Stimulated activated CD4-positive, alpha-beta T cell treated with anti-CD3 and anti-CD28 coated beads, Interleukin-2, amount 100 ng/mL, for 4 hours (primary cell): ENCODE measurements at places on chromosomes 6 and 20.
A peak's percentile ranks its signal among the peaks of the same experiment; 100 is the strongest.

GRCh38 chr6:85135376-85136094 is 314.3 kb upstream of the NT5E start:
- DNase-seq, result no peak

GRCh38 chr6:775863-776262 is 82.9 kb upstream of the EXOC2 start:
- no peak for DNase-seq

DNA sequence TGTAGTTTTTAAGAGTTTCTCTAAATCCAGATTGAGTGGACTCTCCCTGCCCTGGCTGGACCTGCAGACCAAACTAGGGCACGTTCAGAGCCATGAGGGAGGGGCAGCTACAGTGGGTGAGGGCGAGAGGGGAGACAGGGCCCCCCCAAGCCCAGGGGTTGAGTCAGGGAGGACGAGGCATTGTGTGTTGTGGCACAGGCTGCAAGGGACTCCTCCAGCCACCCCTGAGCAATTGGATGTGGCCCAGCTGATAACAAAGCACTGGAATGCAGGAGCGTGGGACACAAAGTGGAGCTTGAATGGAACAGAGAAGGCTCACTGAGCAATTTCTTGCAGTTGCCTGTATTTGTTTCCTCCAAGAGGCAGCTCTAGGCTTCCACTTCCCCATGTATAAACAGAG is 43.5 kb upstream of the MYL9 start:
- DNase-seq, result no peak

GRCh38 chr6:130779658-130780033 is 47.6 kb upstream of the SMLR1 start:
- DNase-seq, result no peak

DNA sequence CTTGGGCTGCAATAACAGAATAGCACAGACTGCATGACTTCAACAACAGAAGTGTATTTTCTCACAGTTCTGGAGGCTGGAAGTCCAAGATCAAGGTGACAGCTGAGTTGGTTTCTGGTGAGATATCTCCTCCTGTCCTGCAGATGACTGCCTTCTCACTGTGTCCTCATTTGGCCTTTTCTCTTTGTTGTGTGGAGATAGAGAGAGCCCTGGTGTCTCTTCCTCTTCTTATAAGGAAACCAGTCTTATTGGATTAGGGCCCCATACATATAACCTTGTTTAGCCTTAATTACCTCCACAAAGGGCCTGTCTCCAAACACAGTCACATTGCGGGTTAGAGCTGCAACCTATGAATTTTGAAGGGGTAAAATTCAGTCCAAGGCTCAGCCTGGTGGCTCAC is 57.0 kb upstream of the BMP6 start:
- no peak for DNase-seq

- DNase-seq, result no peak
Observed at GRCh38 chr6:107491760-107492660, 2.1 kb downstream of the SOBP start.

GRCh38 chr6:168367285-168367751 is 47.7 kb upstream of the DACT2 start:
- DNase-seq, result no peak

DNA sequence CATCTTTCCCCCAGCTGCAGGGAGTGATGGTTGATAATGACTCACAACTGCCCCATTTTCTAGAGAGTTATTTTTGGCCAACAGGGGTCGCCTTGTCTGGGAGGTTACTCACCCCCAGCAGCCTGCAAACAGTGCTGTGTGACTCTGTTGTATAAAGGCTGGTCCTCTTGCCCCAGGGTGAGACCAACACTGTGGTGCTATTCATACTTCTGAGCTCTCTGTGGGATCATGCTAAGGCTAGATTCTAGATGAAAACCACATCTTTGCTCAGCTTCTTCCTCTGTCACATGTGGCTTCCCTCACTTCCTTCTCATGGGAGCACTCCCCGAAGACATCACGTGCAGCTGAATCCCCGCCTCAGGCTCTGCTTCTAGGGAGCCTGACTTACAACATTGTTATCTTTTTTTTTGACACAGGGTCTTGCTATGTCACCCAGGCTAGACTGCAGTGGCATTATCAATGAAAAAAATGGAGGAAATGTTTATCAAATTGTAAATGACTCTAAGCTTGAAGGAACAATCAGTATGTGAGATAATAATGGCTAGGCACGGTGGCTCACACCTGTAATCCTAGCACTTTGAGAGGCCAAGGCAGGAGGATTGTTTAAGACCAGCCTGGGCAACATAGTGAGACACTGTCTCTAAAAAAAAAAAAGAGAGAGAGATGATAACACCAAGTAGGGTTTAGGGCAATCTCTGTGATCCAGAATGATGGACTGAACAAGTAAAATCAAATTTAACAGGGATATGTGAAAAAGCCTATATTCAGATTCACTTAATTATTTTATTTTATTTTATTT is 55.7 kb upstream of the SLC23A2 start:
- DNase-seq, result peak; percentile 73

DNA sequence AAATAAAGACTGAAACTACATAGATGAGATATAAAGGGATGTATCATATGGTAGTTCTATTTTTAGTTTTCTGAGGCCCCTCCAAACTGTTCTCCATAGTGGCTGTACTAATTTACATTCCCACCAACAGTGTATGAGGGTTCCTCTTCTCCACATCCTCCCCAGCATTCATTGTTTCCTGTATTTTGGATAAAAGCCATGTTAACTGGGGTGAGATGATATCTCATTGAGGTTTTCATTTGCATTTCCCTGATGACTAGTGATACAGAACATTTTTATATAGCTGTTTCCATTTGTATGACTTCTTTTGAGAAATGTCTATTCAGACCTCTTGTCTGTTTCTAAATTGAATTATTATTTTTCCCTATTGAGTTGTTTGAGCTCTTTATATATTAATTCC is 229.3 kb downstream of the RFPL4B start:
- no peak for DNase-seq

DNA sequence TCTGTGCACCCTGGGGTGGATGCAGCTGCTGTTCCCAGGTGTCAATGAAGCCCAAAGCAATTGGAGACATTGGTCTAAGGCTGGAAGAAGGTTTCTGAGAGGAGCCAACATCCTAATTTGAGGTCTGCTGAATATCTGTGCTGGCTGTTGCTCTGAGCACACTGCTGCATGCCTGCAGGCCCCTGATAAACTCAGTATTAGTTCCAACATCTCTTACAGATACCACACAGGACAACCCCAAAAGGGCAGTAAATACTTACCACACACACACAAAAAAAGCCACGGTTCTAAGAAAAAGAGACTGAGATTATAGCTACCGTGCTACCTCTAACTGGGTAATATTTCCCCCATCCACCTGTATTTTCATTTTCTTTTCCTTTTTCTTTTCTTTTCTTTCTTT is 164.3 kb upstream of the SOX4 start:
- DNase-seq, result no peak

GRCh38 chr6:132456700-132457143 is 55.4 kb upstream of the MOXD1 start:
- no peak for DNase-seq

DNA sequence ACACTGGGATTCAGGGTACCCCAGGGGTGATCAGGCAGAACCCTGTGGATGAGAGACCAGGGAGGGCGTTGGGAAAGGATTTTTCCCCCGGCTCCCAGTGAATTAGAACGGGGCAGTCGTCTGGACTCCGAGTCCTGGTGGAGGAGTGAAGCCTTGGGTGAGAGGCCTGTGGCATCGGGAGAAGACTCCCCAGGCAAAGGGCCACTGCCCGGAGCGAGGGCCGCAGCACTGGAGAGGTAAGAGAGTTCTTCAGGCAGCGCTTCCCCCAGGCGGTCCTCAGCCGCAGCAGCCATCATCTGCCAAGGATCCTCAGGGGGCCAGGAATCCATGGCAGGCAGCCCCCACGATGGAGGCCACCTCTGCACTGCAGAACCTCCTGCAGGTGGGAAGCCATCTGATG is 663 bp downstream of the C6orf15 start:
- no peak for DNase-seq

DNA sequence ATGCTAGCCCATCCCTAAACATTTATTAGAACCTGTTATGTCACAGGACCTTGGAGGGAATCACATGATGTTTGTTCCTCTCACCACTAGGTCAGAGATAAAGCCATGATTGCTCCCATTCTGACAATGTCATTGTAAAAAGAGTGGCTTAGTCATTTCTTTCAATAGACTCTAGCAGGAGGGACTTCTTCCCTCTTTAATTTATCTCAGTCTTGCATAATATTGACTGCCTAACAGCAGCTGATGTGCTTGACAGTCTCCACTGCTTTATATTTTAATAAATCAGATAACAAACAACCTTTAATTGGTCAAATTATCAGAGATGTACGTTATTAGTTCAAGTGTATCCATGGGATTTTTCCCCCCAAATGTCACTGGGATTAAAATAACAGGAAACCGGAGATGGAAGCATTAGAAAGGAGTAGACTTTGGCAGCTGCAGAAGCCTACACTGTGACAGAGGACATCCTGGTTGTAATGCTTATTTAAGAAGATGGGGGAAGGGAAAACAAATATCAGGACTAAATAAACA is 39.6 kb downstream of the LAMA4 start:
- no peak for DNase-seq

DNA sequence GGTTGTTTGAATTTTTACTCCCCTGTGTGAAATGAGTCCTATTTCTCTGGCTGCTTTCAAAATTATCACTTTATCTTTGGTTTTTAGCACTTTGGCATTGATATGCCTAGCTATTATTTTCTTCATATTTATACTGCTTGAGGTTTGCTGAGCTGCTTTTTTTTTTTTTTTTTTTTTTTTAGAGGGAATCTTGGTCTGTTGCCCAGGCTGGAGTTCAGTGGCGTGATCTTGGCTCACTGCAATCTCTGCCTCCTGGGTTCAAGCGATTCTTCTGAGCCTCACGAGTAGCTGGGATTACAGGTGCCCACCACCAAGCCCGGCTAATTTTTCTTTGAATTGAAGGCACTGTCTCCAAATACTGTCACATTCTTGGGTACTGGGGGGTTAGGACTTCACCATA is 40.6 kb downstream of the STXBP5 start:
- DNase-seq, result no peak
